ENCODE measurements at places on chromosomes 7 and 10. TPM values are rescaled to one million over a fixed set of nuclear protein-coding genes. Genes with fewer than 3 reads are reported as not detected.

GRCh38 chr10:89702121-89702480 lies 711 bp downstream of the KIF20B start:
- DNase-seq = peak; percentile 55

The GIMAP8 gene
- not detected for total RNA-seq

- no peak for DNase-seq
Measured at GRCh38 chr10:86665868-86666267, 2.4 kb upstream of the LDB3 start.

DNA sequence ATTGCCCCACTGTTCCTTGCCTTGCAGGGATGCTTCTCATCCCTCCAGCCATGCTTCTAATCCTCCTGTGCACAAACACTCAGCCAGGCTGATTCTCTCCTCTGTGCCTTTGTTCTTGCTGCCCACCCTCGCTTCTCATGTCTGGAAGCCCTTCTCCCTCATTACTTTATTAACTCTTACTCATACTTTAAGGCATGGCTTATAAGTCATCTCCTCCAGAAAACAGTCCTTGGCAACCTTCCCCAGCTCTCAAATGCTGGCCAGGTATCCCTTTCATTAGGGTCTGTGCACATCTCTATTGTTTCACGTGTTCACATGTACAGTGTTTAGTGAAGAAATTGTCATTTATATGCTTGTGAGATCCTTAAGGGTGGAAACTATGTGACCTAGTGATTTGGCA lies 62.9 kb downstream of the ITGB8 start:
- no peak for DNase-seq

DNA sequence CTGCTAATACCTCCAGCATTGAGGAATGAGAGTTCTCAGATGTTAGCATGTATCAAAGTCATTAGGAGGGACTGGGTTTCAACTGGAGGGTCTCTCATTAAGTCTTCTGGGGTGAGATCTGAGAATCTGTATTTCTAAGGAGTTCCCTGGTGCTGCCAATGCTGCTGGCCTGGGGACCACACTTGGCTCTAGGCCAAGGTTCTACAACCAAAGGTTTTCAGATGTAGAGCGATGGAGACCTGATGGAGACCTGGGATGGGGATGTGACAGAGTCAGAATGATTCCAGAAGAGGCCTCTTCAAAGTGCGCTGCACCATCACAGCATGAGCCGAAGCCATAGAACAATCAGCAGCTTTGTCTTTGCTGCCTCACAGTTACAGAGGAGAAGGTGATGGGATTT lies 27.2 kb downstream of the ST8SIA6 start:
- no peak for DNase-seq

- peak; percentile 43 for DNase-seq
Measured at GRCh38 chr10:125782616-125783015, 7.0 kb upstream of the MMP21 start.

DNA sequence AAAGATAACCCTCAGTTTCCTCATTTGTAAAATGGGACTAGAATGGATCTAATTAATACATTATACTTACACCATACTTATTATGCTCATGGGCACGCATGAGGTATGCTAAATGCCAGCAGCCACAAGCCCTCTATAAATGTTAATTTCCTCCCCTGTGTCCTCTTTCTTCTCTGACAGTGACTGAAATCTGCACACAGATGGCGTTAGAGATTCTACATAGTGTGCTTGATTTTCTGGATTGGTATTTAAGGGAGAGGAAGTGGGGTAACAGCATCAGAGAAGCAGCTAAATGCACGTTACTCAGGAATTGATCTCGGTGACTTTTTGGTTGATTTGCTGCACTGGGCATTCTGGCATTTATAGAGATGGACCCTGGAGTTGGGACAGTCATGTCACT lies 568.5 kb downstream of the CALN1 start:
- no peak for DNase-seq

- DNase-seq = peak; percentile 92
Measured at GRCh38 chr10:24866604-24867583, 85.5 kb downstream of the PRTFDC1 start.

GRCh38 chr7:2438186-2438585 lies 34.8 kb downstream of the CHST12 start:
- DNase-seq = no peak

The CYP2C18 gene
- not detected for total RNA-seq

The SORCS1 gene
- not detected for total RNA-seq

DNA sequence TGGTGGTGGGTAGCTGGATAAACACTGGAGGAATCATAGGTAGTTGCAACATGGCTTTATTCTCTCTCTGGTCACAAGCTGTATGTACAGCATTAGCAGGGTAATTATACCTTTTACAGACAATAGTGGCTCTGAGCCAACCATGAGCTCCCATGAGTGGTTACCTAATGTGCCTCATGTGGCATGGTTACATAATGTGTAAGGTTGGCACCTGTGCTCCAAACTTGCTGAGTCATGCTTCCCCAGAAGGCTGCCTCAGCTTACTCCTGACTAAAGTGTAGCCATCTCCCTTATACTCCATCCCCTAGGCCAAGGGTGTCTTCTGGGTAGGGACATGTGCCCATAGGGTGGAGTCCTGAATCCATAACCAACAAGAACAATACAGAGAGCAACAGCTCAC lies 345.3 kb upstream of the SEMA3C start:
- DNase-seq = no peak

- no peak for DNase-seq
Measured at GRCh38 chr7:92848851-92849250, 12.5 kb upstream of the CDK6 start.

DNA sequence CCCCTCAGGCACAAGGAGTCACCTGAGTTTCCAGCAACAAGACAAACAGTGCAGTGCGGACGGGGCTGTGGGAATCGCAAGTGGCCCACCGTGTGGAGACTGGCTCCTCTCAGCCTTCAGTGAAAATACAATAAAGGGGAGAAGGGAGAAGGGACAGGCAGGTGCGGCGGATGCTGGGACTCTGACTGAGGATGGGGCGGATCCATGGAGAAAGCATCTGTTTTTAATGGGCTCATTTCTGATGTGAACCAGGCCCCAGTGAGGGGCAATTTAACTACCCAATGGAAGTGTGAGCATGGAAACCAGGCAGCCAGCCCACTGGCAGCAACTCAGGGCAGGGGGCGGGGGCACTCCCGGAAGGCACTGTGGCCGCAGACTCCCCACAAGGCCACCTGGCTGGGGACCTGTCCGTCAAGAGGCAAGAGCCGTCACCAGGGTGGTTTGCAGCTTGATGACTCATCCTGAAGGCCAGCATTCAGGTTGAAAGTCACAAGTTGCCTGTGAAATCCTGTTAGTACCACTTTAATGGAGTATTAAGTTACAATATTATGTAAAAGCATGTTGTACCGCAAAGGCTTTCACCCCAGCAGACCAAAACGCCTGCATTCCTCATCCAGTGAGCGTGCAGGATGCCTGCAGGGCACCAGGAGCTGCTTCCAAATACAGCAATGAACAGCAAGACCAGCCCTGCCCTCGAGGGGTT lies 476.4 kb downstream of the PTPRN2 start:
- DNase-seq = no peak

GRCh38 chr7:112622159-112622715 lies 141.4 kb downstream of the LSMEM1 start:
- no peak for DNase-seq

The AQP1 gene
- 0.54 TPM for total RNA-seq

- peak; percentile 19 for DNase-seq
Measured at GRCh38 chr7:111255576-111255975, 164.6 kb downstream of the LRRN3 start.

GRCh38 chr7:69438584-69439412 lies 159.5 kb upstream of the AUTS2 start:
- no peak for DNase-seq

DNA sequence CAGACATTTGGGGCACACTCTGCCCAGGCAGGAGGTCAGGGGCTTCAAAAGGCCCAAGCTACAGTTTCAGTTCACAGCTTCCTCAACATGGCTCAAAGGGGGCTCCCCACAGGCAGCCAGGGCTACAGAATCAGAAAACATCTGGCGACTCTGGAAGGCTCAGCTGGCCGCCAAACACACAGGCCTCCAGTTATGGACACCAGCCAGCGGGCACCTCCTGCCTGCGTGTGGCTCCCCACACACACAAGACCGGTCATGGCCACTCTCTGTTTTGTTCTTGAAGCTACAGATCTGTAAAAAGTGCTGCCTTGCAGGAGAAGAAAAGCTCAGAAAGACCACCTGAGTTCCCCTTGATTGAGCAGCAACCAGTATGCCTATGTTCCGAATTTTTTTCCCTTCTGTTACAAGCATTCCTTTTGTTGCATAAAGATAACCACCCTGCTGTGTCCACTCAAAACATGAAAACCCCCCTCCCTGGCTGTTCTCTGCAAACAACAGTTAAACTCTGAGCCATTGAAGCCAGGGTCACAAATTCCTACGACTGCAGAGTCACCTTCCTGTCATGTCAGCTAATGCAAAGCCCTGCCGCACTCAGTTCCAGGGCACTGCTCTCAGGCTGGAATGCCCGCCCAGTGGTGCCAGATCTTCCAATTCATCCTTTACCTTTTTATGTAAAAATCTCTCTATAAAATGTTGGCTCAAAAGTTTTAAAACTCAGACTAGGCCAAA lies 33.6 kb downstream of the VSTM4 start:
- DNase-seq = peak; percentile 39

- peak; percentile 85 for DNase-seq
Measured at GRCh38 chr7:140326116-140326928, 72.0 kb downstream of the SLC37A3 start.

The GHRHR gene
- total RNA-seq = not detected

GRCh38 chr10:106436123-106436715 lies 728.3 kb downstream of the SORCS1 start:
- DNase-seq = peak; percentile 47

GRCh38 chr7:47967708-47968107 lies 11.7 kb downstream of the HUS1 start:
- no peak for DNase-seq

DNA sequence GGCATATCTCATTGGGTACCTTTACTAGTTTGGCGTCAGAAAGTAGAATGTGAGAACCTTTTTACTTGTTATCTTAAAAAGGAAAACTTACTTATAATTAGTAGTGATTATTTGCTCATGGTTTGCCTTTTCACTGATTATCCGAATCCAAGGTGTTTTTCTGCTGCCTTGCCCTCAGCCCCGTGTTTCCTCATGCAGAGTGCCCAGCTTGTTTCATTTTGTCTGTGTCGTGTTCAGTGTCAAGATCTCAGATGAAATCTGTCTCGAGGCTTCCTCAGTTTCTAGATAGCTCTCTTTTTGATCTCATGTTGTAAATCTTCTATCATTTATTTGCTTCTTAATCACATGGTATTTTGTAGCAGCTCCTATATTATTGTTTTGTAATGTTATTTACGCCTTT lies 30.1 kb downstream of the RPA3 start:
- DNase-seq = peak; percentile 32

GRCh38 chr10:68811314-68812009 lies 15.9 kb upstream of the STOX1 start:
- no peak for DNase-seq

DNA sequence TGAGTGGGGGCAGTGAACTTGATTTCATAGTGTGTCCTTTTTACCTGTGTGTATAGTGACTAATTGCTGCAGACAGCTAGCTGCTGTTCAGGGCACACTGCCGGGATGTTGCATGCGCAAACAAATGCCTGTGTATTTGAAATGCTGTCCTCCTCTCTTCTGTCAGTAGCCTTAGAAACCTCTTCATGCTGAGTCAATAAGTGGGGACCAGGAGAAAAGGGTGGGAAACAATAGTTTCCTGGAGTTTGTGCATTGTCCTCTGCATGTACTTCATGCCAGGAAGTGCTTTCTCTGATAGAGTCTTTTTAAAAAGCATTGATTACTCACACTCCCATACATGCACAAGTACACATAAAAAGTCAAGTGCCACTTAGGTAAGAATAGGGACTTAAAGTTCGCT lies 1183.7 kb upstream of the CELF2 start:
- DNase-seq = no peak

DNA sequence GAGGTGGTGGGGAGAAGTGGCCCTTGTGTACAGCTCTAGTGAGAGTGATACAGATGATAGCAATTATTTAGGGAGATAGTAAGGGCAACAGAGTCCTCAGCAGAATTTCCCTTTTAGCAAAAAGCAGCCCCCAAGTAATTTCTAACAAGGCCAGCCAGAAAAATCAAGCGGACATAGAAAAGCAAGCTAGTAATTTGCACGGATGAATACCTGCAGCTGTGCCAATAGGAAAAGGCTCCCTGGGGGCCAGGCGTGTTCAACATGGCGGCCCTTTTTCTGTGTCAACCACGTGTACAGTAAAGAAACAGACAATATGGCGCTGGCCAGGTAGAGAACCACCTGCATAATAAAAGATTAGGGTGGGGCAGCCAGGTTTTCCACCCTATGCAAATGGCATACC lies 7.4 kb downstream of the MCM10 start:
- DNase-seq = no peak

The GSTO2 gene
- 1.1 TPM for total RNA-seq

The GPNMB gene
- 38.2 TPM for total RNA-seq

DNA sequence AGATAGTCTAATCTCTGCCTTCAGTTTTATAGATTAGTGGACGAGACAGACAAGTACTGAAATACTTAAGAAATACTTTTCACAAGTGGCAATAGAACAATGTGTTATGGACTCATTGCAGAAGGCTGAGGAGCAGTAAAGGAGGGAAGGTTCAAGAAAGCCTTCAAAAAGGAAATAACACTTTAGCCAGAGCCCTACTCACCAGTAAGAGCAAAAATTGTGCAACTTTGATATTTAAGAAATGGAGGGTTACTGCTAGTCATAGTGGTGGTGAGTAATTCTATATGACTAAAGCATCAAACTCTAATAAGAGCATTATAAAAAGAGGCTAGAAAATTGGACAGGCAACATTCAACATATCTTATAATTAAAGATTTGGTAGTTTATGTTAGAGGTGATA lies 28.8 kb downstream of the PTPN12 start:
- DNase-seq = peak; percentile 92

GRCh38 chr10:78717200-78717599 lies 351.6 kb upstream of the ZMIZ1 start:
- DNase-seq = peak; percentile 90

- peak; percentile 48 for DNase-seq
Measured at GRCh38 chr7:131521651-131522163, 34.7 kb downstream of the PODXL start.

The ANKRD1 gene
- 10.9 TPM for total RNA-seq

GRCh38 chr7:92631850-92632487 lies 41.8 kb upstream of the FAM133B start:
- DNase-seq = peak; percentile 13

All from GM23248 (cell line).